ENCODE measurements at places on chromosomes 4 and X.

GRCh38 chrX:87528487-87528886 is 10.9 kb downstream of the KLHL4 start:
- DNase-seq, result no peak

GRCh38 chrX:150456466-150456865 is 93.3 kb downstream of the MAMLD1 start:
- no peak for DNase-seq

GRCh38 chr4:184575306-184575705 is 73.9 kb downstream of the CASP3 start:
- DNase-seq, result no peak

DNA sequence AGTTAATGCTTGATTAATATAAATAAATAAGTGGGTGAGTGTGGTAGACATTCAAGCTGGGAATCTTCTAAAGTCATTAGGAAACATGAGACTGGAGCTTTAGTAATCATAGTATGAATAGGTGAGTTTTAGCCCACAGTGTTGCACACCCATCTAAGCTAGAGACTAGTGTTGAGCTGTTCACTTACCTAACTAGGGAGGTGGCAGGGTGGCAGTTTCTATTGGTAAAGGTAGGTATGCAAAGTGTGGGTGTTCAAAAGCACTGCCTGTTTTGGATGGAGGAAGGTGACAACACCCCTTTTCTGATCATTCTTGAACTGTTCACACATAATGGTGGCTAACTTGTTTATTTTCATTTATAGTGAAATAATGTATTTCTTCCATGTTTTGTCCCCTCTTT is 41.3 kb downstream of the PLS3 start:
- no peak for DNase-seq

GRCh38 chr4:5280828-5281227 is 229.5 kb downstream of the STK32B start:
- DNase-seq, result no peak

DNA sequence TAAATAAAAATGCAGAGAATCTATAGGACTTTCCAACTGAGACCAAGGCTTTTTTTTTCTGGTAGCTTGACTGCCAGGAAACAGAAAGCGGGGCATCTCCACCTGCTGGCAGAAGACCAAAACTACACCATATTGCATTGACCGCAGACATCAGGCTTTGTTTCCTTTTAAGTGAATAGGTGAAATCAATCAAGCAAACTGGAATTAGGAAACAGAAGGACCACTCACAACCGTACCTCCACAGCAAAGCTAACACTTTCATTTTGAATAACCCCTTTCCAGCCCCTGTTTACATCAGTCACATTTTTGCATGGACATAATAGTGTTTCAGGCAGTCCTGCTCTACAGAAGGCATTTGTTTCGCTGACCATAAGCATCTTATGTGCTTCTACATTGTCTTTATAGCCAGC is 218.2 kb downstream of the IDS start:
- DNase-seq, result peak; percentile 25

- no peak for DNase-seq
Observed at GRCh38 chr4:165079476-165079875, 25.8 kb downstream of the TRIM75 start.

DNA sequence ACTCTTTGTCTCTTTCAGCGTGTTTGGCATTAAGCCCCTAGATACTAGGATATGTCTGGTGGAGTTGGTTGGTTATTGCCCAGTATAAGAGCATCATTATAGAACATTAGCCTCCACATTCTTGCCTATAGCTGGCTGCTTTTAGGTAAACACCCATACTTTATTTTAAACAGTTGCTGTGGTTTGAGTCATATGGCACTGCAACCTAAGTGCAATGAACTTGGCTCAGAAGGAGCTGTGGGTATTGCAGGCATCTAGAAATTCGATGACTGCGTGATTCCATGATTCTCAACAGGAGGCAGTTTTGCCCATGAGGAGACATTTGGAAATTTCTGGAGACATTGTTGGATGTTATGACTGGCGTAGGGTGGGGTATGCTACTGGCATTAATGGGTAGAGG is 49.5 kb downstream of the DCLK2 start:
- DNase-seq, result no peak

GRCh38 chr4:169420291-169420690 is 149.5 kb upstream of the SH3RF1 start:
- DNase-seq, result no peak

DNA sequence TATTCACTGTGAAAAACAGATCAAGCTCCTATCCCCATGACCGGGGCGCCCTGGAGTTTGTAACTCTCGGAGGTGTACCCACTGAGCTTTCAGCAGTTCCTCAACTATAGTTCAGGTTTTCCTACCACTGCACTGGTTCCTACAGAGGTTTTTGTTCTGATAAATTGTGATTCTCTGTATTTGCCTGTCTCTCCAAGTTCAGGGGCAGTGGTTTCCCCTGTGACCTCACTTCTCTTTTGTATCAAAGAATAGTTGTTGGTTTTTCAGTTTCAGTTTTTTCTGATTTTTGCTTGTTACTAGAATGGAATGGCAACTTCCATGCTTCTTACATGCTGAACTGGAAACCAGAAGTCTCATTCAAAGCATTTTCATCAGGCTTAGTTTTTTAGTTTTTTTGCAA is 56.8 kb upstream of the PLS3 start:
- no peak for DNase-seq

GRCh38 chrX:68438575-68438974 is 5.3 kb upstream of the OPHN1 start:
- no peak for DNase-seq

GRCh38 chrX:79368441-79368840 is 1.3 kb upstream of the ITM2A start:
- no peak for DNase-seq

GRCh38 chr4:39637221-39637585 is 1.5 kb downstream of the SMIM14 start:
- DNase-seq, result no peak

DNA sequence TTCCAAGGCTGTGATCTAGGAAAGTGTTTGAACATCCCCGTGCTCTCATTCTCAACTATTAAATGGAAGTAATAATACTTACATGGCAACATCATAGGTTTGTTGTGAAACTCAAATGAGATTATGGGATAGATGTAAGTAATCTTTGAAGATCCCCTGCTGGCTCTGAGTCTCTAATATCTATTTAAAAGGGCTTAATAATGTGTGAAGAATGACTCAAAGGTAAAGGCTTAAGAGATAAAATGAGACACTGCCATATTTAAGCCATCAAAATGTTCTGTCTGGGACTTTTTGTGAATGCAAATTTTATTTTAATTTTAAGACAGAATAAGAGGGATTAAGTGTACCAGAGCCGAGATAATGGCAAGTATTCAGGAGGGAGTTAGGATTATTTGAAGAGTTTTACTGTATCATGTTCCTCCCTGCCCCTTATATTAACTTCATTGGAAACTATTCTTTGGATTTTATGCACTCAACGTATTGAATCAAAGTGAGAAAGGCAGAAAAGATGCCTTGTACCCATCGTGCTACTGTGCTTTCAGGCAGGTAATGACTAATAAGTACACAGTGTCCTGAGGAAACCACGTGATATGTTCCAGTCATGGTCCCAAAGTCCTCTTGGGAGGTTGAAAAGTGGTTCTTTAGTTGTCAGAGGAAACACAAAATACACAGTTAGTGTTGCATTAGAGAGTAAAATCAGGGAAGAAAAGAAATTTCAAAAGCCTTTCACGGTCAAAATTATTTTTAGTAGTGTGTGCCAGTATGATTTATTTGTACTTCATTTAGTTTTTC is 192.4 kb downstream of the RBM46 start:
- DNase-seq, result no peak

GRCh38 chr4:94763005-94763404 is 5.2 kb downstream of the BMPR1B start:
- no peak for DNase-seq

DNA sequence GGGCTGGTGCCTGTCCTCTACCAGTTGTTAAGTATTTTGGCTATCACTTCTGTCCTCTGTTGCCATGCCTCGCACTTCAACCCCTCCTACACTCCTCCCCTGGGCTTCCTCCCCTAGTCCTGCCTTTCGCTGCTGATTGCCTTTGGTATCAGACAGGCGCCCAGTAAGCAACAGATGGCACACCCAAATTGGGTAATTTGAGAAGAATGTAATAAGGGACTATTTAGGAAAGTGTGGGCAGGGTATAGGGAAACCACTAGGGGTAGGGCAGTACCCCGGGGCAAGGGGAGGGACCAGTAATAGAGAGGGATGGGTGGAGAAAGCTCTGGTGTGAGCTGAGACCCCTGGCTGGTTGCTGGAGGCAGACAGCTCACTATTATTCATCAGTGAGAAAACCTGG is 172.7 kb upstream of the USP9X start:
- no peak for DNase-seq

DNA sequence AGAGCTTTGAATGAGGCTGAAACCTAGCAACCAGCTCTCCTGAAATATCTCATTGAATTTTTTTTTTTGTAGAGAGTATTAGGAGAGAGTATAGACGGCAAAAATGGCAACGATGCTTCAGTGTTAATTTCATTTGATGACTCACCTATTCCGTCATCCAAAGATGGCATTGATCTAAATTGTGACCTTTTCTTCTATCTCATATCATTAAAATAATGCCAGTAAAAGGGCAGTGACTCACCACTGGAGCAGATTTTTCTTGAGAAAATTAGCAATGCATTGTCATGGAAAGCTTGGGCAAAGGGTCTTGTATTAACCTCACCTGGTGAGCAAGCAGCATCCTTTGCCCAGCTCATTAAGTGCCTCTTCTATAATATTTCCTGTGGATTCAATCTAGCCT is 19.6 kb downstream of the VMA21 start:
- DNase-seq, result no peak

- no peak for DNase-seq
Observed at GRCh38 chr4:76589872-76590797, 155.1 kb downstream of the SHROOM3 start.

GRCh38 chrX:79400623-79401022 is 33.5 kb upstream of the ITM2A start:
- DNase-seq, result no peak

GRCh38 chrX:149938881-149939654 is 777 bp upstream of the EOLA2 start:
- peak; percentile 78 for DNase-seq

DNA sequence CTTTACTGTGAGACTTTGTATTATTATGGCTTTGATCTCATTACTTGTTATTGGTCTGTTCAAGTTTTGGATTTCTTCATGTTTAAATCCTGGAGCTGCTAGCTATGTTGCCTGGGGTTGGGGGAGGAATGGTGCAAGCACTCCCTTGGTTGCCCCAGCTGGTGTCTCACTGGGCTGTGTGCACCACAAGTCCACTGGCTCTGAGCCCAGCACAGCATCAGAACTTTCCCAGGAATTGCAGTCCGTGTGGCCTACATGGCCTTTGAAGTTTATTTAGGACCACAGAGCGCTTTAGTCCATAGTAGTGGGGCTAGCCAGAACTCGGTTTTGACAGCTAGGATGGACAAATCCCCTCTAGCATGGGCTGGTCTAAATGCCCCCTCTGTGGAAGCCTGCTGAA is 278.8 kb upstream of the RPS6KA3 start:
- no peak for DNase-seq

DNA sequence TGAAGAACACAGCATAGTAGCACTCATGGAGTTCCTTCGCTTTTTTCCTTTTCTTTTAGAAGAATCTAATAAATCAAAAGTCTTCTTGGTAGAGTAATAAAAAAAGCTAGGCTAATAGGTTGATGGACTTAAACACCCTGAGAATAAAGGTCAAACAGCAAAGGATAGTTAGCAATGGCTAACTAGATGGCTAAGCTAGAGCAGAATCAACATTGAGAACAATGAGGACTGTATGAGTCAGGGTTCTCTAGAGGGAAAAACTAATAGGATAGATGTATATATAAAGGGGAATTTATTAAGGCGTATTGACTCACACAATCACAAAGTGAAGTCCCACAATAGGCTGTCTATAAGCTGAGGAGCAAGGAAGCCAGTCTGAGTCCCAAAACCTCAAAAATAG is 550.9 kb downstream of the GLUD2 start:
- DNase-seq, result no peak

DNA sequence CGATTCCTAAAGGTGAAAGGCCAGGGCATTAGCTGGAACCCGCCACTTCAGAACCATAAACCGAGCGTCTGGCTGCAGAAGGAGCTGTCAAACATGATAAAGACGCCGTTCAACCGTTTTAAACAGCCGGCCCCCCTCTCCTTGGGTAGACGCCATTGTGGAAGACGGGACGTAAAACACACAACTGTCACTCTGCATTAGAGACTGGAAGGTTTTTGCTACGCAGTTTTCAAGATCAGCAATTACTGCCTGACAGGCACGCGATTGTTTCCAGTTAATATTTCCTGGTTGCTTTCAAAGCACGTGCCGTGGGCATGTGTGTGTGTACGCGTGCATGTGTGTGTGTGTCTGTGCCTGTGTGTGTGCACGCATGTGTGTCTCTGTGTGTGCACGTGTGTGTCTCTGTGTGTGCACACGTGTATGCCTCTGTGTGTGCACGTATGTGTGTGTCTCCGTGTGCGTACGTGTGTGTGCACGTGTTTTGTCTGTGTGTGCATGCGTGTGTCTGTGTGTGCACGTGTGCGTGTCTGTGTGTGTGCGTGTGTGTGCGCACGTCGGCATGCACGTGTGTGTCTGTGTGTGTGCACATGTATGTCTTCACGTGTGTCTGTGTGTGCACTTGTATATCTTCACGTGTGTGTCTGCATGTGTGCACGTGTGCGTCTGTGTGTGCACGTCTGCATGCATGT is 48.8 kb downstream of the SHOX start:
- DNase-seq, result no peak

GRCh38 chr4:153161226-153161963 is 42.8 kb upstream of the TRIM2 start:
- DNase-seq, result no peak

DNA sequence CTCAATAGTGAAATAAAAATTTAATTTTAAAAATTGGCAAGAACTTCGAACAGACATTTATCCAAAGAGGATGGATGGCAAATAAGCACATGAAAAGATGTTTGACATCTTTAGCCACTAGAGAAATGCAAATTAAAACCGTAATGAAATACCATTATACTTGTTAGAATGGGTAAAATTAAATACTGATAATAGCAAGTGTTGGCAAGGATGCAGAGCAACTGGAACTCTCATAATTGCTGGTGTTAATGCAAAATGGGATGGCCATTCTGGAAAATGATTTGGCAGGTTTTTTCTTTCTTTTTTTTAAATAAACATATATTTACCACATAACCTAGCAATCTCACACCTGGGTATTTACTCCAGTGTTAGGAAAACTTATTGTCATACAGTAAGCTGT is 51.7 kb downstream of the HERC3 start:
- no peak for DNase-seq

GRCh38 chr4:174056959-174057358 is 226.5 kb downstream of the FBXO8 start:
- DNase-seq, result no peak

- DNase-seq, result peak; percentile 38
Observed at GRCh38 chrX:153474718-153475117, 4.3 kb upstream of the HAUS7 start.

GRCh38 chrX:67583171-67583570 is 39.4 kb downstream of the AR start:
- no peak for DNase-seq

- DNase-seq, result no peak
Observed at GRCh38 chr4:42345962-42346544, 51.2 kb upstream of the SHISA3 start.

GRCh38 chr4:85419103-85419502 is 55.8 kb upstream of the ARHGAP24 start:
- no peak for DNase-seq

GRCh38 chrX:130174045-130174704 is 2.4 kb downstream of the RAB33A start:
- no peak for DNase-seq
